GM23338 (cell line): ENCODE measurements at places on chromosomes 7 and 10.

GRCh38 chr7:618539-619367 is 99.1 kb upstream of the PDGFA start:
- H3K36me3 ChIP-seq, result no peaks in the 10 kb centered on the region
- no peak for DNase-seq
- H3K4me1 ChIP-seq, result peaks cover 10% of the 10 kb centered on the region

DNA sequence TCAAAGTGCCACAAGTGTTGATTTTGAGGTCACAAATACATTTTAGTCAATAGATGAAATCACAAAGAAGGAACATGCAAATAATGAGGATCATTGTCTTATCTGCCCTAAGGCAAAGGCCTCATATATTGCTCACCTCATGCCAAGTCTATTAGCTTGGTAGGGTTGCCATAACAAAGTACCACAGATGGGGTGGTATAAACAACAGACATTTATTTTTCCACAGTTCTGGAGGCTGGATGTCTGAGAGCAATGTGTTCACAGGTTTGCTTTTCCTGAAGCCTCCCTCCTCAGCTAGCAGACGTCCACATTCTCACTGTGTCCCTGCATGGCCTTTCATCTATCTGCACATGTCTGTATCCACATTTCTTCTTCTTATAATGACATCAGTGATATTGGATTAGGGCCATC is 59.6 kb downstream of the RELN start:
- no peak overlapping the region for H3K4me3 ChIP-seq
- no peaks in the 10 kb centered on the region for H3K4me1 ChIP-seq
- DNase-seq, result no peak
- no peaks in the 10 kb centered on the region for H3K27me3 ChIP-seq

DNA sequence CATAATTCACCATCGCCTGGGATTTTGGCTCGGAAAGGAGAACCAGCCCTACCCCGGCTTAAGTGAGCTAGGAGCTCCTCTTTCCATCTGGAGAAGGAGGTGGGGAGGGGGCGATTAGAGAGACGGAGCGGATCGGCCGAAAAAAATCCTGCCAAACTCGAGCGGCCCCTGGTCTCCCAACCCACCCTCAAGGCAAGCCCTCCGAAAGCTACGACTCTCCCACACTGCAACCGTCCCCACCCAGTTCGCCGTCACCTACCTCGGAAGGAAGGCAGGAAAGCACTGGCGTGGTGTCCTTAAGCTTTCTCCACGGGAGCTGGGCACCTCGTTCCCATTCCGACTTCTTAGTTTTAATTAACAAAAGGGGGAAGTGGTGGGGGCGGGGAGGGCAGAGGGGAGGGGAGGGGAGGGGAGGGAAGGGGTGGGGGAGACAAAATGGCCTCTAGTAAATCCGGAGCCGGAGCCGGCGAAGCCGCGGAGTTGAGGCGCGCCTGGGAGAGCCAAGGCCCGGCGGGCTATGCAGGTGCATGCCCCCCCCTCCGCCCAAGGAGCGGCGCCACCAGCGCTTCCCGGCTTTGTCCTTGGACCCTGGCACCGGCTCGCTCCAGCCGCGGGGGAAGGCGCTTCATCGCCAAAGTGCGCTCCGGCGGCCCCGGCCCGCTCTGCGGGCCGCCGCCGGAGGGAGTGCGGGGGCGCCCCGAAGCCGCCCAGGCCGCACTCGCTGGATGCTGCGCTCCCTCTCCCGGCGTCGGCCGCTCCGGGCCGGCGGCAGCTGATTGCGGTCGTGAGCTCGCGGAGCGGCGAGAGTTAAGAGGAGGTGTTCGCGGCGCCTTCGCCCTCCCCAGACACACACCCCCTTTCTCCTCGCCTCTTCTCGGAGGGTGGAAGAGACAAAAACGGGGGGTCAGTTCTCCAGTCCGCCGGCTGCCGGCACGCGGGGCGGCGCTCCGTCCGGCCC is at the start of gene LRRC4:
LRRC4 (minus strand) TSS at position 784 of the 958 bp plus-strand sequence. CDS start 797 bp downstream, outside the sequence.
- DNase-seq, result peak; percentile 81
- H3K27me3 ChIP-seq, result peaks cover 31% of the 10 kb centered on the region
- peak within 1 kb of the TSS; percentile 82 for H3K4me3 ChIP-seq
- peaks cover 35% of the 10 kb centered on the region for H3K4me1 ChIP-seq
- H3K27ac ChIP-seq, result no peak within 1 kb of the TSS

GRCh38 chr10:77328272-77328816 is 309.3 kb downstream of the KCNMA1 start:
- no peak overlapping the region for H3K4me3 ChIP-seq
- peak; percentile 82 for DNase-seq
- H3K4me1 ChIP-seq, result peaks cover 11% of the 10 kb centered on the region

- no peaks in the 10 kb centered on the region for H3K4me1 ChIP-seq
- H3K27ac ChIP-seq, result no peak overlapping the region
- H3K4me3 ChIP-seq, result peak overlapping the region; percentile 83
- H3K36me3 ChIP-seq, result no peaks in the 10 kb centered on the region
- peak; percentile 42 for DNase-seq
- H3K27me3 ChIP-seq, result peaks cover 40% of the 10 kb centered on the region
Observed at GRCh38 chr10:43689007-43689491, 40.4 kb upstream of the ZNF32 start.

DNA sequence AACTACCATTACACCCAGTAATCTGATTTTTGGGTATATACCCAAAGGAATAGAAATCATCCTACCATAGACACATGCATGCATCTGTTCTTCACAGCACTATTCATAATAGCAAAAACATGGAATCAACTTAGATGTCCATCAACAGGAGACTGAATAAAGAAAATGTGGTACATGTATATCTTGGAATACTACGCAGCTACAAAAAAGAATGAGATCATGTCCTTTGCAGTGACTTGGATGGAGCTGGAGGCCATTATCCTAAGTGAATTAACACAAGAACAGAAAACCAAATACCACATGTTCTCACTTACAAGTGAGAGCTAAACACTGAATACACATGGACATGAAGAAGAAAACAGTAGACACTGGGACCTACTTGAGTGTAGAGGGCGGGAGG is 254.9 kb downstream of the CACNA2D1 start:
- H3K27ac ChIP-seq, result no peak overlapping the region
- DNase-seq, result no peak
- no peaks in the 10 kb centered on the region for H3K4me1 ChIP-seq
- H3K27me3 ChIP-seq, result no peaks in the 10 kb centered on the region

- H3K27me3 ChIP-seq, result no peaks in the 10 kb centered on the region
- H3K4me1 ChIP-seq, result no peaks in the 10 kb centered on the region
- no peak overlapping the region for H3K4me3 ChIP-seq
- no peak overlapping the region for H3K27ac ChIP-seq
- no peak for DNase-seq
Observed at GRCh38 chr7:118087126-118087525, 96.8 kb upstream of the LSM8 start.

GRCh38 chr10:35691522-35692236 is 49.6 kb upstream of the FZD8 start:
- H3K4me1 ChIP-seq, result peaks cover 44% of the 10 kb centered on the region
- peak overlapping the region; percentile 18 for H3K4me3 ChIP-seq

DNA sequence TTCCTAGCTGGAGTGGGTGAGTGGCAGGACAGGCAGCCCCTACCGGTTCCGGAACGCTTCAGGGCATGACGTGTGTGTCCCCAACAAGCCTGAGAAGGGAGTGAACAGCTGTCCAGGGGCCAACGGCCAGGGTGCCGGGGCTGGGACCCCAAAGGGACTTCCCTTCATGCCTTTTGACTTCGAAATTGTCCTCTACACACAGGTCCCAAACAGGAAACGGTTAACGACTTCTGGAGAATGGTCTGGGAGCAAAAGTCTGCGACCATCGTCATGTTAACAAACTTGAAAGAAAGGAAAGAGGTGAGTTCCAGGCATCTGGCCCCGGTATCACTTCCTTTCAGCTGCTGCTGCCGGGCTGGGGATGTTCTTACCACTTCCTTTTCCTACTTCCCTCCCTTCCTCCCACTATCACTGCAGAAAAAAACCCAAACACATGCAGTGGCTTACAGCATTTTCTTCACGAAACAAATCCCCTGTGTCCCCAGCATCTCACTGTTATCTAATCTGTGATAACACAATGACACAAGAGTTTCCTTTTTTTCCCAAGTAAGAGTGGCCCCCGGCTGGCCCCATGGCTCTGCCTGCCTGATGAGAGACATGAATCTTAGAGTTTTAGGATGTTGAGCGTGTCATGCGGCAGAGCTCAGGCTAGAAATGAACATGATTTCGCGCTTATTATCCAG is 63.2 kb downstream of the MKI67 start:
- no peak for DNase-seq
- H3K27me3 ChIP-seq, result no peaks in the 10 kb centered on the region
- no peak overlapping the region for H3K4me3 ChIP-seq
- H3K27ac ChIP-seq, result no peak overlapping the region

DNA sequence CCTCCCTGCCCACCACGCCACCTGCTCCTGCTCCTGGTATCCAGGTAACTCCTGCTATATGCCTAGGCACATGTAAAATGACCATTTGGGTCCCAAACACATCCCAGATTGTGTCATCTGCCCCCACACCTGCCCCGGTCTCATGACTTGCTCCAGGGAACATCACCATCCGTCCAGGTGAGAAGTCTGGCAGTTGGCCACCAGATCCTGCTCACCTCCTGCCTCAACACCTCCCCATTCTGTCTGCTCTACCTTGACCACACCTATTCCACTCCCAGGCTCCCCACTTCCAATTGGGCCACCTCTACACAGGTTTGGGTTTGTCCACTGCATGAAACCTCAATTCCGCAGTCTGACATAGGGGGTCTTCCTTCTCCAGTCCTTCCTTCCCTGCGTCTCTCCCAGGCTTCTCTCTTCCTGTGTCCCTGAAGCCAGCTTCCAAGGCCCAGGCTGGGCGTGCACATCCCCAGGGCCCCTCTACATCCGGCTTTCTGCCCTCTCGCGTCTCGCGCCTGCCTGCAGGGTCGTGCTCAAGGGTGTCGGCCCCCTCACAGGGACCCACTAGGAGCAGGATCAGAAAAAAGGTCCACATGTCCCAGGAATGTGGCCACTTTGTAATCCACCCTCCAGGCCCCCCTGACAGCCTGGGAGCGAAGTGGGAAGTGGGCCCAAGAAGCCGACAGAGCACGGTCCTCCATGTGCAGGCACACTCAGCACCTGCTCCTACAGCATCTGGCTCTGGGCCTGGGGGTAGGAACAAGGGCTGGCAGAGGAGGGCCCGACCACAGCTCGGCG is 49.3 kb upstream of the DAGLB start:
- H3K27me3 ChIP-seq, result no peaks in the 10 kb centered on the region
- no peak for DNase-seq
- H3K36me3 ChIP-seq, result no peaks in the 10 kb centered on the region
- no peak overlapping the region for H3K27ac ChIP-seq

DNA sequence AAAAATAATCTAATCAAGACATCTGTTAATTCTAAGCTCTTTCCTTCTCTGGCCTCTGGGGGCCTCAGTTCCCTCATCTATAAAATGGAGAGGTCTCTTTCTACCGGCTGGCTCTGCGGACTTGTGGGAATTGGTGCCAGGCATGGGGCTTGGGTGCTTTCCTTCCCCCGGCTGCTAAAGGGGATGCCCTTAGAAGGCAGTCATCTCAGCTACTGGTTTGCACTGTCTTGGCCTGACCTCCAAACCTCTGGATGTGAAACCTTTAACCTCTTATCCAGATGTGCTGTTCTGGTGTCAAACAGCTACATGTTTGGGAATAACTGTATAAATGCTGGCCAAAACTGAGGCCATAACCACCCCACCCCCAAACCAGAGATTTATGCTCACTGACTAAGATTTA is 320.0 kb downstream of the RPS24 start:
- H3K4me3 ChIP-seq, result no peak overlapping the region
- no peak overlapping the region for H3K27ac ChIP-seq
- no peaks in the 10 kb centered on the region for H3K36me3 ChIP-seq
- no peaks in the 10 kb centered on the region for H3K27me3 ChIP-seq
- peak; percentile 15 for DNase-seq
- H3K4me1 ChIP-seq, result peaks cover 7% of the 10 kb centered on the region

DNA sequence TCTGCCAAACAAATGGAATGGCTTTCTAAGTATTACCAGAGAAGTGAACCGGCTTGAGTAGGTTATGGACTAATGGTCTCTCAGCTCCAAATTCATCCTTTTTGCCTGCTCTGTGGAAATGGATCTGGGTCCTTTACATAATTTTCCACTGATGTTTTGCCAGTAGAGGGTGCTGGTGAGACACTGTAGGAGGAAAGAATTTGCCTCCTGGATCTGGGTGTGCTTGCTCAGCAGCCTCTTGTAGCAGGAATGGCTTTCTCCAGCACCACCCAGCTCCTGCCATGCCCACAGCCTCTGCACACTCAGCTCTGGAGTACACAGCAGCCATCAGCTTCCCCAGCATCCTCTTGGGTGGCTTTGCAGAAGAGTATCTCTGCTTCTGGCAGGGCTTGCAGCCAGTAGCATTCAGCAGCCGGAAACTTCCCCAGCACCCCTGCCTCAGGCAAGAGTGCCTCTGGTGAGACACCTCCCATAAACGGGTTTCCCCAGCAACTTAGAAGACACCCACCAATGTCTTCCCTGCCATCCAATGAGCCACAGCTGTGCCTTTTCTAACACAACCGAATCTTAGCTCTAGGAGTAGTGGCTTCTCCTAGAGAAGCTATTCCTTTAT is 235.0 kb upstream of the PLPP4 start:
- H3K27ac ChIP-seq, result no peak overlapping the region
- H3K4me3 ChIP-seq, result no peak overlapping the region
- H3K27me3 ChIP-seq, result no peaks in the 10 kb centered on the region
- H3K36me3 ChIP-seq, result no peaks in the 10 kb centered on the region
- no peaks in the 10 kb centered on the region for H3K4me1 ChIP-seq

DNA sequence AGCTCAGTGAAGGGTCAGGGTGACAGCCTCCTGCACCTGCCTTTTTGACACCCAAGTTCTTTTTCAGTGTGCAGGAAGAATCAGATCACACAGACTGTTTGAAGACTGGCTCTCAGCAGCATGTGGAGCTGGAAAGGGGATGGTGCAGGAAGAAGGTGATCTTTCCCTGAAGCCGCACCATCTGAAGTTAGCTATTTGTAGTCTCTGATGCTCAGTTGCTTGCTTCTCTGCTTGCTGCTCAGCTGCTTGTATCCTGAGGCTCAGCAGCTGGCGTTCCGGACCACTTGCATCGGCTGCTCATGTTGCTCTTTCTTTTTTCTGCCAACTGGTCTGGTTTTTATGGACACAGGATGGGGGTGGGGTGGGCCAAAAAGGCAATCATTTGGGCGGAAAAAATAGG is 15.8 kb upstream of the DNMBP start:
- H3K36me3 ChIP-seq, result no peaks in the 10 kb centered on the region; the same call in 1 of the 2 replicates
- 0 out of 2 replicates have a peak, but pooled peaks cover 5% of the 10 kb centered on the region for H3K4me1 ChIP-seq
- H3K4me3 ChIP-seq, result no peak overlapping the region
- H3K27me3 ChIP-seq, result no peaks in the 10 kb centered on the region
- no peak overlapping the region for H3K27ac ChIP-seq
- DNase-seq, result no peak

GRCh38 chr7:117113871-117114270 is 160.6 kb downstream of the ST7 start:
- H3K4me1 ChIP-seq, result peaks cover 25% of the 10 kb centered on the region
- no peaks in the 10 kb centered on the region for H3K27me3 ChIP-seq
- no peak for DNase-seq
- H3K36me3 ChIP-seq, result no peaks in the 10 kb centered on the region

GRCh38 chr7:157793087-157793353 is 456.2 kb downstream of the DNAJB6 start:
- no peaks in the 10 kb centered on the region for H3K4me1 ChIP-seq
- H3K36me3 ChIP-seq, result no peaks in the 10 kb centered on the region; the same call in 1 of the 2 replicates
- no peak overlapping the region for H3K27ac ChIP-seq
- no peaks in the 10 kb centered on the region for H3K27me3 ChIP-seq
